ENCODE measurements at places on chromosomes 4 and X. TPM values are rescaled to one million over a fixed set of nuclear protein-coding genes. Genes with fewer than 3 reads are reported as not detected.

UGT2B17 gene
- not detected for total RNA-seq

ATP2B3 gene
- not detected for total RNA-seq

DNA sequence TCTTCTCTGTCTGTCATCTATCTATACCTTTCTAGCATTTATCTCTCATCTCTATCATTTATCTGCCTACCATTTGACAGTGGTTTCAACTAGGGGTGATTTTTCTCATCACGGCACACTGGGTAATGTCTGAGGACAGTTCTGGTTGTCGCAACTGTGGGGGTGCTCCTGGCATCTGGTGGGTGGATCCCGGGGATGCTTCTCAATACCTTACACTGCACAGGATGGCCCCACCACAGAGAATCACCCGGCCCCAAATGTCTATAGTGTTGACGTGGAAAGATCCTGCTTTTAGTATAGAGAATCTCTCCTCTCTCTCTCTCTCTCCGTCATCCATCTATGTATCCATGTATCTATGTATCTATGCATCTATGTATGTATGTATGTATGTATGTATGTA, 7.2 kb downstream of the P2RY8 start:
- H3K27ac ChIP-seq, result no peak overlapping the region
- H3K27me3 ChIP-seq, result no peaks in the 10 kb centered on the region
- H3K36me3 ChIP-seq, result peaks cover 19% of the 10 kb centered on the region
- peaks cover 33% of the 10 kb centered on the region for H3K4me1 ChIP-seq
- no peak for DNase-seq
- H3K4me3 ChIP-seq, result no peak overlapping the region

DNA sequence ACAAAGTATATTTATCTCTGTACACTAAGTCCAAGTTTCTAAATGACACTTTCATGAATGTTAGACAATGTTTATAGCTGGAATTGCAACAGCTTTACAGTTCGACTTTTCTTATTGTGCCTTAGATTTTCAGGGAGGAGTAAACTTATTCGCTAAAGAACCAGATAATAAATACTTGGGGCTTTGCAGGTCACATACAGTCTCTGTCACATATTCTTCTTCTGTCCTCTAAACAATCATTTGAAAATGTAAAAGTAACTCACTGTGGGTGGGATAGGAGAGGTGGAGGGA, 132.6 kb downstream of the SPRY1 start:
- H3K27ac ChIP-seq, result no peak overlapping the region
- H3K36me3 ChIP-seq, result no peaks in the 10 kb centered on the region
- no peak for DNase-seq
- H3K4me3 ChIP-seq, result no peak overlapping the region

DNA sequence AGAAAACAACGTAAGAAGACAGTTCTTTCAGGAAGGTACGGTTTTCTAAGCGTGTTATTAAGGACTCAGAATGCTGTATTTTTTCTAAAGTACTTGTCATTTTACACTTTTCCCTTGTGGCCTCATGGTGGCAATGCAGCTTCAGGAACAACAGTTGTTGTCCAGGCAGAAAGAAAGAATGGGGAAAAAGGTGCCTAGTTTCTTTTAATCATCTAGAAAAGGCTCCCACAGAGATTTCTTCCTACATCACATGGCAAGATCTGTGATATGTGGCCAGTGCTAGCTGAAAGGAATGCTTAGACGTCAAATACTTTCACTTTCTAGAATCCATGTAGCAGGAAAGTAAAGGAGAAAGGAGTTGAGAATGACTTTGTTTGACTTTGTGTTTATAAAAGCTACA, 49.0 kb upstream of the TRAM1L1 start:
- H3K36me3 ChIP-seq, result no peaks in the 10 kb centered on the region
- no peak overlapping the region for H3K4me3 ChIP-seq
- H3K4me1 ChIP-seq, result no peaks in the 10 kb centered on the region
- no peak for DNase-seq
- no peaks in the 10 kb centered on the region for H3K27me3 ChIP-seq

PDE6B gene
- total RNA-seq, result 17.2 TPM

DNA sequence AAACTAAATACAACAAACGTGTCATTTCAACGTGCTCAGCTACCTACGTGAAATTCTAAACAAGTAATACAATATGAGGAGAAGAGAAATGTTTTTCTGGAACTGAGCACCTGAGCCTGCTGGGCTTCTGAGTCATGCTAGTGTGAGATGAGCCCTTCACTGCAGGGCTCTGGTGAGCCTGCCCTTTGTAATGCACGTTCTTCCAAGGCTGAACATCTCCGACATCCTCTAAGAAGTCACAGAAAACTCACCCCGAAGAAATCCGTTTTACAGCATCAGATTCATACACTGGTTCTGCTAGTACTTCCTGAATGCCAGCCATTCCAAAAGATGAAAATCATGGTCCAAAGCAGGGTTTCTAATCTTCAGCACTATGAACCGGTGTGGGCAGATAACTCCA, 157.1 kb downstream of the AMELX start:
- H3K27ac ChIP-seq, result no peak overlapping the region
- H3K36me3 ChIP-seq, result no peaks in the 10 kb centered on the region
- no peak overlapping the region for H3K4me3 ChIP-seq
- no peaks in the 10 kb centered on the region for H3K4me1 ChIP-seq
- no peaks in the 10 kb centered on the region for H3K27me3 ChIP-seq

DNA sequence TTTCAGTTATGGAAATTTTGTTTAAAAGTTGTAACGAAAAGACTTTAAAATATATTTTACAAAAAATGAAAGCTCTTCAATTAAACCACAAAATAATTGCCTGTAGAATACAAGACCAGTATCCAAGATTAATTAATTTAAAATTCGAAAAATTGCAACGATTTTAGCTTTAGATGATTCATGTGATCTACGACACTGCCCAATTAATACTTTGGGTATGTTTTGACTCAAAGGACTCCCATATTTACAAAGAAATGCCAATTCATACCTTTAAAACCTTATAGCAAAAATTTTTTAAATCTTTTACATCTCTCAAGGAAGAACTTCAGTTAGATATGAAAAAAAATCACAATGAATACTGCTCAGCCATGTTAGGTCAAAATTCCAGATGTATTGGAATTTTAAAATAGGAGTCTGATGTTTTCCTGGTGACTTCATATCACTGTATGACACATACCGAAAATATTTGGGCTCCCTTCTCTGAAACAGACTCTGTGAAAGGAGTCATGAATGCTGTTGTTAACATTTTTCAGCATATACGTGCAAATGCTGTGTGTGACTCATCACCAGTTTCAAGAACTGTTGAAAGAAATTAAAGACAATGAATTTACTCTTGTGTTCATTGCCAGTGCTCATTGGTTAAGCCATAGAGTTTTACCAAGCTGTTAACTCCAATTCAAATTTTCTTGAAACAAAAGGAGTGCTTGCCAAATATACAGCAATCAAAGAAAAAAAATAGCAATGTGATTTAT, 13.8 kb upstream of the SMS start:
- no peak for DNase-seq
- H3K4me1 ChIP-seq, result no peaks in the 10 kb centered on the region
- no peaks in the 10 kb centered on the region for H3K36me3 ChIP-seq
- no peak overlapping the region for H3K4me3 ChIP-seq

DNA sequence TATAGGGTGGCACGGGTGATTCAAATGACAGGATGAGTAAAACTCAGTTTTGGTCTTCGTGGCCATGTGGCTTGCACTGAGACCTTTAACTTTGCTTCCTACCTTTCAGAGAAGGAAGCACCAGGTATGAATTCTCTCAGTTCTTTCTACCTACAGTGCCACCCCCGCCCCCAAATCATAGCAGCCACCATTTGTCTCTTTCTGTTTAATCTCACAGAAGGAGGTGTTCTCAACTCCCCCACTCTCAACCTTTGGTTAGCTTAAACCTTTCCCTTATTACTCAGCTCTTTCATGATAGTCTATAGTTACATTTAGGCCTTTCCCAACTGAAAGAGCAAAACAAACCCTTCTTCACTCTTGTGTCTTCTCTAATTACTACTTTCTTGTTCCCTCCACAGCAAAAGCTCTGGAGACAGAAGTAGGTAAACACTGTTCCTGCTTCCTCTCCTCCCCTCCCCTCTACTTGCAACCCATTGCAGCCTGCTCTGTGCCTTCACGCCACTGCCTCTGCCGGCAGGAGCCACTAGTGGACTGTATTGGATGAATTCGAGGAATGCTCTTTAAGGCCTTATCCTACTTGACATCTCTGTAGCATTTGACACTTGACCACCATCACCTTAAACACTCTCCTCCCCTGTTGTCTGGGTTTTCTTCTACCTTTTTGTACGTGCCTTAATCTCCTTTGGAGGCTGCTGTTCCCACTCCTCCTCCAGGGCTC, 123.7 kb downstream of the AFF1 start:
- H3K4me1 ChIP-seq, result peaks cover 14% of the 10 kb centered on the region
- no peaks in the 10 kb centered on the region for H3K27me3 ChIP-seq
- H3K4me3 ChIP-seq, result no peak overlapping the region
- H3K27ac ChIP-seq, result no peak overlapping the region
- no peaks in the 10 kb centered on the region for H3K36me3 ChIP-seq
- DNase-seq, result no peak

TMEM35A gene
- total RNA-seq, result not detected

- no peaks in the 10 kb centered on the region for H3K27me3 ChIP-seq
- no peaks in the 10 kb centered on the region for H3K4me1 ChIP-seq
- H3K27ac ChIP-seq, result no peak overlapping the region
- H3K4me3 ChIP-seq, result no peak overlapping the region
These were observed 213.3 kb upstream of the MAB21L2 start for GRCh38 chr4:150368667-150369066.

DNA sequence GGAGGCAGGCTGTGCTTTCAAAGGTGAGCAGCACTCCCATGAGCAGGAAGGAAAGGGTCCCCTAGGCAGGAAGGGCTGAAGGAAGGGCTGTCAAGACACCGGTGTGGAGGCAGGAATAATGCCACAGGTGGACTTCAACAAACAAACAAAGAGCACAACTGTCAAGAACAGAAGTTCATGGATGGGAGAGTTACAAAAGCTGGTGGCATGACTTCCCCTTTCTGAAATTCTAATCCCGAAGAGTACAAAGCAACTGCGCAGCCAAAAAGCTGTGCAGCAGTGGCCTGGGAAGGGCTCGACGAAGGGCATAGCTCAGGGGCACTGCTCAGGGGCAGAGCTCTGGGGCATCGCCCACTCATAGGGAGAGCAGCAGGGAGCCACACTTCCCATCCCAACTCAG, 582.3 kb upstream of the DIPK2B start:
- H3K27me3 ChIP-seq, result no peaks in the 10 kb centered on the region
- H3K36me3 ChIP-seq, result no peaks in the 10 kb centered on the region
- no peak overlapping the region for H3K27ac ChIP-seq
- H3K4me1 ChIP-seq, result no peaks in the 10 kb centered on the region
- DNase-seq, result no peak

DNA sequence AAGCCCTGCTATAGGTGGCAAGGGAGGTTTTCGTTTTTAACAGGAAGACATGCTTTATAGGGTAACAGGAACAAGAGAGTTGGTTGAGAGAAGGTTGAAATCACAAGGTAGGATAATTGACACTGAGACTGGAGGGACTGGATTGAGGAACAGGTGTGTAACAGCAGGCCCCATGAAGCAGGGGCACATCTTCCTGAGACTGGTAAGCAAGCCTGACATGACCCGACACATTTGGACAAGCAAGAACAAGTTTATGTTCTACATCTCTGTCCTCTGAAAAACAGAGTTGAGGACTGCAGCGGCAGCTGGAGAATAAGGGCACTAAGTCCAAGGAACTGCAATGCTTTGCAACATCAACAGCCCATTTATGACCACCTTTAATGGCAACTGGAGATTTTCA, 5.2 kb downstream of the RPS4X start:
- H3K27me3 ChIP-seq, result no peaks in the 10 kb centered on the region
- H3K27ac ChIP-seq, result no peak overlapping the region
- peaks cover 60% of the 10 kb centered on the region for H3K36me3 ChIP-seq
- DNase-seq, result no peak

MAP3K15 gene
- total RNA-seq, result not detected

LIN54 gene
- 19.3 TPM for total RNA-seq

KLKB1 gene
- 0.95 TPM for total RNA-seq

GRCh38 chr4:42339935-42340406, 57.3 kb upstream of the SHISA3 start:
- no peak overlapping the region for H3K27ac ChIP-seq
- H3K36me3 ChIP-seq, result no peaks in the 10 kb centered on the region
- H3K27me3 ChIP-seq, result no peaks in the 10 kb centered on the region

- H3K4me1 ChIP-seq, result no peaks in the 10 kb centered on the region
- H3K27me3 ChIP-seq, result no peaks in the 10 kb centered on the region
- no peaks in the 10 kb centered on the region for H3K36me3 ChIP-seq
- no peak overlapping the region for H3K4me3 ChIP-seq
- H3K27ac ChIP-seq, result no peak overlapping the region
These were observed 64.1 kb downstream of the QDPR start for GRCh38 chr4:17447675-17448298.
